Activated naive CD8-positive, alpha-beta T cell treated with anti-CD3 and anti-CD28 coated beads for 36 hours (primary cell): ENCODE measurements at places on chromosomes 12 and 14. TPM values are rescaled to one million over a fixed set of nuclear protein-coding genes. Genes with fewer than 3 reads are reported as not detected.

DNA sequence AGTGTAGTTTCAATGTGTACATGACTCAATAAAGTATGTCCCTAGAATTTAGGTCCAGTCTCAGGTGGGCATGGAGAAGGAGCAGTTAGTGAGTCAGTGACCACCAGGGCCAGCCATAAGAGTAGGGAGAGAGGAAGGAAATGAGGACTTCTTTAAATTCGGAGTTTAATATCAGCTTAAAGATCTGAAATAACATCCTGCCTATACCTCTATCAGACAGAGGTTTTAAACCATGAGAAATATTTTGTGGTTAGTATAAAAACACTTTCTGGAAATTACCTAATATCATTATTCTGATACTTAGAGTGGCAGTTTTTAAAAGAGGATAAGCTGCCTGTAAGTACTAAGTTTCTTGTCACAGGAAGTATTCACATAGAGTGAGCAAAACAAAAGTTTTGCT is 61.7 kb upstream of the ST8SIA1 start:
- H3K4me1 ChIP-seq = peaks cover 27% of the 10 kb centered on the region
- H3K27me3 ChIP-seq = no peaks in the 10 kb centered on the region
- no peak overlapping the region for H3K4me3 ChIP-seq
- H3K36me3 ChIP-seq = peaks cover 5% of the 10 kb centered on the region

Gene PTPRB
- not detected for total RNA-seq

Gene GON7
- total RNA-seq = 20.3 TPM

DNA sequence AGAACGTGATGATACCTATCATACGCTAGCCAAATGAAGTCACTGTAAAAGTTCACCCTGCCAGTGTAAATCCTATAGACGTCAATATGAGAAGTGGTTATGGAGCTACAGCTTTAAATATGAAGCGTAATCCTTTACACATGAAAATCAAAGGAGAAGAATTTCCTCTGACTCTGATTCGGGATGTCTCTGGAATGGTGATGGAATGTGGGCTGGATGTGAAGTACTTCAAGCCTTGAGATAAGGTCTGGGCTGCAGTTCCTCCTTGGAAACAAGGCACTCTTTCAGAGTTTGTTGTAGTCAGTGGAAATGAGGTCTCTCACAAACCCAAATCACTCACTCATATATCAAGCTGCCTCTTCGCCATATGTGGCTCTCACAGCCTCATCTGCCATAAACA is 53.1 kb upstream of the NAP1L1 start:
- H3K4me1 ChIP-seq = no peaks in the 10 kb centered on the region
- H3K36me3 ChIP-seq = no peaks in the 10 kb centered on the region
- H3K27me3 ChIP-seq = no peaks in the 10 kb centered on the region
- no peak for DNase-seq
- H3K27ac ChIP-seq = no peak overlapping the region
- no peak overlapping the region for H3K4me3 ChIP-seq

- no peaks in the 10 kb centered on the region for H3K27me3 ChIP-seq
- H3K4me1 ChIP-seq = peaks cover 37% of the 10 kb centered on the region
- no peak overlapping the region for H3K4me3 ChIP-seq
Measured at GRCh38 chr12:28237423-28237822, 47.2 kb downstream of the CCDC91 start.

Gene NXPH4
- 0.26 TPM for total RNA-seq

Gene TMEM179
- total RNA-seq = not detected

GRCh38 chr12:112992541-112993398 is 14.5 kb downstream of the OAS2 start:
- peaks cover 20% of the 10 kb centered on the region for H3K4me1 ChIP-seq
- H3K4me3 ChIP-seq = no peak overlapping the region
- DNase-seq = peak; percentile 52
- H3K27ac ChIP-seq = no peak overlapping the region
- H3K36me3 ChIP-seq = peaks cover 80% of the 10 kb centered on the region

GRCh38 chr12:50246873-50247612 is 36.3 kb downstream of the LIMA1 start:
- H3K4me1 ChIP-seq = peaks cover 15% of the 10 kb centered on the region
- H3K27ac ChIP-seq = peak overlapping the region; percentile 64
- H3K27me3 ChIP-seq = no peaks in the 10 kb centered on the region
- peaks cover 3% of the 10 kb centered on the region for H3K36me3 ChIP-seq
- no peak overlapping the region for H3K4me3 ChIP-seq

- no peak for DNase-seq
- no peak overlapping the region for H3K4me3 ChIP-seq
- H3K27me3 ChIP-seq = no peaks in the 10 kb centered on the region
- no peak overlapping the region for H3K27ac ChIP-seq
- H3K4me1 ChIP-seq = peaks cover 46% of the 10 kb centered on the region
Measured at GRCh38 chr12:112422531-112422930, 3.8 kb downstream of the PTPN11 start.

Gene PLEKHG7
- not detected for total RNA-seq

Gene RNF212B
- not detected for total RNA-seq

- no peaks in the 10 kb centered on the region for H3K4me1 ChIP-seq
- peaks cover 8% of the 10 kb centered on the region for H3K27me3 ChIP-seq
- H3K27ac ChIP-seq = no peak overlapping the region
Measured at GRCh38 chr12:2151391-2151790, 98.6 kb downstream of the CACNA1C start.
